ENCODE measurements at places on chromosomes 3 and 15.

GRCh38 chr15:30046430-30046829 lies 36.3 kb upstream of the GOLGA8J start:
- DNase-seq: no peak

DNA sequence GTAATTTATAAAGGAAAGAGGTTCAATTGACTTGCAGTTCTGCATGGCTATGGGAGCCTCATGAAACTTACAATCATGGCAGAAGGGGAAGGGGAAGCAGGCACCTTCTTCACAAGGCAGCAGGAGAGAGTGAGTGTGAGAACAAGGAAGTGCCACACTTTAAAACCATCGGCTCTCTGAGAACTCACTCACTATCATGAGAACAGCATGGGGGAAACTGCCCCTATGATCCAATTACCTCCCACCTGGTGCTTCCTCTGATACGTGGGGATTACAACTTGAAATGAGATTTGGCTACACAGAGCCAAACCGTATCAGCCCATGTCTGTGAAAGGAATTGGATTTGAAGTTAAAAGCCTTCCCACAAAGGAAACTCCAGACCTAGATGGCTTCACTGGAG lies 39.1 kb downstream of the TKT start:
- DNase-seq: no peak

DNA sequence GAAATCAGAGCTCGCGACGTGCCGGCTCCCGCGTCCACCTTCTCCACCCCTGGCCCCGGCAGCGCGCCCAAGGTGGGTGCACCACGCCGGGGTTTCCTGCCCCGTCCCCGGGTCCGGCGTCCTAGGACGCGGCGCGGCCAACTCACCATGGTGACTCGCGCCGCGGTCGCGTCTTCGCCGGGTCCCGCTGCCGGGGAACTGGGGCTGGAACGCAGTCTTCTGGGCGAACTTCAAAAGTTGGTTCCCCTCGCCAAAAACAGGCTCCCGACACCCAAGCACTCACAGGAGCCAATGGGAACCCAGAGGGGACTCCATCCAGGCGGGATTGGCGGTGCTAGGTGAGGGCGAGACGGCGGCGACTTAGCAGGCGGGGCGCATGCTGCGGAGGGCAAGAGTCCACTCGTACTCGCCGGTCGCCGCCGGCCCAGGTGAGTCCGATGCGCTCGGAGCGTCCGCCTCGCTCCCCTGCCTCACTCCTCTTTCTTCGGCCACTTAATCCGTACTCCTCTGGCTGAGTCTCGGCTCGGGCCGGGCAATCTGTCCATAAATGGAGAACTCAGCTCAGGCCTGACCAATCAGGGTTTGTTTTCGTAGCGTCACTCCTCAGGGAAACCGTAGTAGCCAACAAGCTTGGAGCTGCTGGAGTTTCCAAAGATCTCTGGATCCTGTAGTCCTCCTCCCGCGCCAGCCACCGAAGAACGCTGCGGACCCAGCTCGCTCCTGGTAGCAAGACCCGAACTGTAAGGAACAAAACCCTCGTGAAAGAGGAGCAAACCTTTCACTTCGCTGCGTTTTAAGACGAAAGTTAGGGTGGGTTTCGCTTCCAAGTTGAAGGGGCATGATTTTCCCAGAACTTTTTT lies at the start of gene MYO1E:
Gene MYO1E (minus strand): TSS at position 520 of the 860 bp plus-strand sequence. CDS start 371 bp downstream, at position 149.
- DNase-seq: no peak

GRCh38 chr15:22959321-22960101 lies 20.7 kb downstream of the CYFIP1 start:
- DNase-seq: no peak

- DNase-seq: no peak
These were observed 4.6 kb downstream of the UQCC5 start for GRCh38 chr3:52541050-52541449.

- no peak for DNase-seq
These were observed 24.9 kb upstream of the PLSCR1 start for GRCh38 chr3:146569314-146569713.

DNA sequence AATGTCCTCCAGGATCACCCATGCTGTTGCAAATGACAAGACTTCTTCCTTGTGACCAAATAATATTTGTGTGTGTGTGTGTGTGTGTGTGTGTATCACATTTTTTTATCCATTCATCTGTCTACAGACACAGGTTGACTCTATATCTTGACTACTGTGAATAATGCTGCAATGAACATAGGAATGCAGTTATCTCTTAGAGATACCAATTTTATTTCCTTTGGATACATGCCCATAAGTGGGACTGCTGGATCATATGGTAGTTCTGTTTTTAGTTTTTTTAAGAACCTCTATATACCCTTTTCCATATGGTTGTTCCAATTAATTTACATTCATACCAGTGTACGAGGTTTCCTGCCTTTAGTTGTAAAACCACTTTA lies 41.7 kb downstream of the GPR176 start:
- DNase-seq: no peak

- DNase-seq: no peak
These were observed 56.7 kb downstream of the CCNL1 start for GRCh38 chr3:157103280-157103679.

- DNase-seq: no peak
These were observed 17.8 kb downstream of the GALNT15 start for GRCh38 chr3:16192176-16192811.

DNA sequence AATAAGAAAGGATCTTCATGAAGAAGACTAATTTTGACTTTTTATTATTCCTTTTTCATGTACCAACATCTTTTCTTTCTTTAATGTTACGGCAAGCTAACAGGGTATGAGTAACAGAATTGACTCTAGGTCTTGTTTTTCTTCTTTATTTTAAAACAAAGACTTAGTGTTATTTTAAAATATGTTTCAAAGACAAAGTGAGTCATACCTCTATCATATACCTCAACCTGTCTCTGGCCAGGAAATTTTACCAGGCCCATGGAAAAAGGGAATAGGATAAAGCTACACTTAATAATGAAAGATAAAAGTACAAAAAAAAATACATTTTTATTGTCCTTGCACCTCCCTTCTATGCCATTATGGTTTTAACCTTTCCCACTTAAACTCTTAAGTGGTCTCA lies 57.4 kb downstream of the ZNF148 start:
- no peak for DNase-seq

- DNase-seq: no peak
These were observed 32.2 kb upstream of the B3GNT5 start for GRCh38 chr3:183220828-183221227.

GRCh38 chr15:66751579-66751978 lies 49.5 kb downstream of the SMAD6 start:
- DNase-seq: no peak
